K562 (cell line): ENCODE measurements at places on chromosomes 5 and 9. TPM values are rescaled to one million over a fixed set of nuclear protein-coding genes. Genes with fewer than 3 reads are reported as not detected.

DNA sequence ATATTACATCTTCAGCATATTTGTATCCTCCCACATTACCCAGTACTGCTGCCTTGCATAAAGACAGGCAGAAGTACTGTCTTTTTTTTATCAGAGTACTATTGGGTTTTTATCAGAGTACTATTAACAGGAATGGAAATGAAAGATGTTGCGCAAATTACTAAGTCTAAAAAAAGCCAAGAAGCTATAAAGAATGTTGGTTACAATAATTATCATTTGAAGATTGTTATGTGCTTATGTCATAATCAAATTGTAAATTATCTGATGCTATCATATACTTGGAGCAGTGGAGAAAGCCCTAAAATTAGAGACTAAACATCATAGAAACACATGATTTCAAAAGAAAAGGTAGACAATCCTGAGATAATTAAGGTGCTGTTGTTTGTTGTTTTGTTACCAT is 188.8 kb downstream of the CCDC192 start:
- no peak overlapping the region for H3K4me3 ChIP-seq
- no peaks in the 10 kb centered on the region for H3K27me3 ChIP-seq
- no peak overlapping the region for H3K27ac ChIP-seq

Gene OR1N1
- polyA plus RNA-seq = not detected in 2 replicates

DNA sequence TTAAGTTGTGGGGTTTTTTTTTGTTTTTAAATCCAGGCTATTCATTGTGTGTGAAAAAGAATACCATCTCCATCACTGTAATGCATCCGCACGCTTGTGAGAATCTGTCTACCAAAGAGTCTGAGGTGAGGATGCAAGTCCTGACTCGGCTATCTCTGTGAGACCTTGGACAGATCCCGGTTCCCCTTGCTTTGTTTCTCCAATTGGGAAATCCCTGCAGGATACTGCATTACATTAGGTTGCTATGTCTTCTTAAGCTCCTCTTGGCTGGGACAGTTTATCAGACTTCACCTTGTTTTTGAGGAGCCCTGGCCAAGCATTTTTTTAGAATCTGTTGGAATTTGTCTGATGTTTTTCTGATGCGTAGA is 46.8 kb downstream of the GALNT10 start:
- no peaks in the 10 kb centered on the region for H3K36me3 ChIP-seq
- H3K4me1 ChIP-seq = no peaks in the 10 kb centered on the region; the same call in 1 of the 2 replicates
- H3K27me3 ChIP-seq = no peaks in the 10 kb centered on the region
- H3K27ac ChIP-seq = no peak overlapping the region

DNA sequence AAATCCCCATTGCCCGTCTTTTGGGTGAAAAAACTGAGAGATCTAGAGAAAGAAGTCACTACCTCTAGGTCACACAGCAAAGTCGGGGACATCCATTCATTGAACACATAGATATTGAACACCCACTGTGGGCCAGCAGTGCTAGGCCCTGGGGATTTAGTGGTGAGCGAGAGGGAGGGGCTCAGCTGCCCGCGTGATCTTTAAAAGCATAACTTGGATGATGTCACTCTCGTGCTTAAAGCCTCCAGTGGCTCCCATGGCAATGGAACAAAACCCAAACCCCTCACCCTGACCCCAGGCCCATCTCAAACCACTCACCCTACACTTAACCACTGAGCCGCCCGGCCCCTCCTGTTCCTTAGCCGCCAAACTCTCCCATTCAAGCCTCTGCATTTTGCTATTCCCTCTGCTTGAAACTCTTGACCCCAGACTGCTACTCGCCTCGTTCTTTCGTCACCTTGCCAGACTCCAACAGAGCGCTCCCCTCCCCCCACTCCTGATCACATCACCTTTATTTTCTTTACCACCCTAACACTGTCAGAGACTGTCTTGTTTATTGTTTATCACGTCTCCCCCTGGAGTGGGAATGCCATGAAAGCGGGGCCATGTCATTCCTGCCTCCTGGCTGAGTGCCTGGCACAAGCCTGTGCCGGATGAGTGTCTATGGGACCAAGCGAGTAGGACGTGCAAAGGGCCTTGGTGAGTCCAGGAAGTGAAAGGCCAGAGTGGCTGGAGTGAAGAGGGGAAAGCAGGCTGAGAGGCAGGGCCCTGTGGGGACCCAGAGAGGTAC is 710 bp upstream of the PIP5KL1 start:
- DNase-seq = peak; percentile 61
- H3K27me3 ChIP-seq = no peaks in the 10 kb centered on the region
- peaks cover 87% of the 10 kb centered on the region for H3K4me1 ChIP-seq
- peaks cover 23% of the 10 kb centered on the region; the same call in 2 of the 3 replicates for H3K36me3 ChIP-seq
- peak overlapping the region; percentile 55 for H3K4me3 ChIP-seq

- no peak overlapping the region for H3K4me3 ChIP-seq
- H3K4me1 ChIP-seq = no peaks in the 10 kb centered on the region
- peaks cover 29% of the 10 kb centered on the region for H3K27me3 ChIP-seq
- H3K36me3 ChIP-seq = no peaks in the 10 kb centered on the region
These were observed 179.8 kb downstream of the DCP2 start for GRCh38 chr5:113156271-113156877.

Gene IGFBPL1
- polyA plus RNA-seq = not detected in 2 replicates

GRCh38 chr5:59067956-59068656 is 485.2 kb downstream of the RAB3C start:
- no peak overlapping the region for H3K4me3 ChIP-seq
- no peak for DNase-seq
- no peaks in the 10 kb centered on the region for H3K27me3 ChIP-seq
- no peak overlapping the region for H3K27ac ChIP-seq

Gene IFNB1
- polyA plus RNA-seq = not detected in 2 replicates

DNA sequence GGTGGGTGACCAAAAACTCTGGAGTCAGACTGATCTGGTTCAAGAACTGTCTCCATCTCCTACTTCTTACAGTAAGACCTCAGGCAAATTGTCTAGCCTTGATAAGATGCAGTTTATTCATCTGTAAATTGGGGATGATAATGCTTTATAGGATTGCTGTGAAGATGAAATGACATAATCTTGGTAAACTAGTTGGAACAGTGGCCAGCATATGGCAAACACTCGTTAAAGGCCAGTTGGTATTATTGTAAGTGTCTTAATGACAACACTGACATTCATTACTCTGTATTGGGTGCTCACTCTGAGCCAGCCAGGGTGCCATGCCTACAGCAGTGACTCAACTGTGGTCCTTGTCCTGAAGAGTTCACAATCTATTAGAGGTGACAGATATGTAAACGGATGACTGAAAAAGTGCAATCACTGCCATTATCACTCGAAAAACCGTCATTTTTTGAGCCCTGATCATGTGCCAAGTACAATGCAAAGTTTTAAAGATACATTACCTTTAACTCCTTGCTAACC is 84.9 kb upstream of the HSPA9 start:
- no peaks in the 10 kb centered on the region for H3K36me3 ChIP-seq
- H3K4me1 ChIP-seq = no peaks in the 10 kb centered on the region
- H3K27ac ChIP-seq = no peak overlapping the region

- H3K36me3 ChIP-seq = no peaks in the 10 kb centered on the region
- no peak overlapping the region for H3K27ac ChIP-seq
- DNase-seq = no peak
- H3K27me3 ChIP-seq = no peaks in the 10 kb centered on the region
These were observed 99.6 kb upstream of the CAST start for GRCh38 chr5:96562614-96563013.

Gene PITX1
- 58.7 and 64.6 TPM in 2 replicates for polyA plus RNA-seq

GRCh38 chr9:10274988-10275387 is 337.8 kb downstream of the PTPRD start:
- no peaks in the 10 kb centered on the region for H3K36me3 ChIP-seq
- no peak overlapping the region for H3K27ac ChIP-seq
- no peak for DNase-seq
- no peaks in the 10 kb centered on the region for H3K4me1 ChIP-seq

Gene PCDHB3
- not detected in 2 replicates for polyA plus RNA-seq

DNA sequence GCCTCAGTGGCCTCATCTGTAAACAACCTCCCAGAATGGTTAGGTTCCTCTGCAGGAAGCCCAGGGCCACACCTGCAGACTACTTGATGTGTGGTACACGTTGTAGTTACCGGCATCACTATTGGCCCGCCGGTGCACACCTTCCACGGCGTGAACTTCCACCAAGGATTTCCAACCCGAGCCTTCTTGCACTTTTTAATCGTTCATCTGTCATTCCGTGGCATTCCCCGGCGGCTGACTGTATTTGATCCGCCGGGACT is 5.3 kb upstream of the TRIM41 start:
- H3K4me1 ChIP-seq = peaks cover 4% of the 10 kb centered on the region; the same call in 2 of the 3 replicates
- peak overlapping the region; percentile 87 for H3K27ac ChIP-seq
- H3K4me3 ChIP-seq = peak overlapping the region; percentile 51

Gene KCNV2
- polyA plus RNA-seq = not detected in 2 replicates

DNA sequence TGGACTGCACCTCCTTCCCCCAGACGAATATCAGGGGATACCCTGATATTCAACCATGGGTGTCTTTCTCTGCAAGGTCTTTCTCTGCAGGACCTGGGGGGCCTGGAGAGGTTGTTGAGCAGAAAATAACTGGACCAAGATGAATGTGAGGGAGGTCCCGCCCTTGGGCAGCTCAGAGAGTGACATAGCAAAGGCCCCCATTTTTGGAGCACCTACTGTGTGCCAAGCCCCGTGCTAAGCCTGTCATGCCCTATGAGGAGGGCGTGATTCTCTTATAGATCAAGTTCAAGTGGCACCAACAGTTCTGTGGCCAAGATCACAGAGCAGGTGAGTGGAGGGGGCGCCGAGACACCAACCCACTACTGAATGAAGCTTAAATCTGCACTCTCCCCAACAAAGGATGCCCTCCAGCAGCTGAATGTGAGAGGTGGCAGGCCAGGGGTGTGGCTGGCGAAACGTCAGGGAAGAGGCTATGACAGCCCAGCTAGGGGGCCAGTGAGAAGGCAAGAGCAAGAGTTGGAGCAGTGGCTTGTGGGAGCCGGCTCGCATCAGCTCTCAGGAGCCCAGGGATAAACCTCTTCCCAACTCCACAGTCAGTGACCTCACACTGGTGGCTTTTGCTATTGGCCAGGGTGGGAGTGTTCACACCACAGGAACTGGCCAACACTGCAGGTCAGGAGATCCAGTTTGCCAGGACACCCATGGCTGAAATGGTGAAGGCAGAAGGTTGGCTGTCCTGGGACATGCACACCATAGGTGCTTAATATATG is 5.3 kb downstream of the SARDH start:
- H3K27me3 ChIP-seq = peaks cover 18% of the 10 kb centered on the region
- H3K4me1 ChIP-seq = peaks cover 13% of the 10 kb centered on the region
- H3K36me3 ChIP-seq = no peaks in the 10 kb centered on the region
- no peak for DNase-seq

DNA sequence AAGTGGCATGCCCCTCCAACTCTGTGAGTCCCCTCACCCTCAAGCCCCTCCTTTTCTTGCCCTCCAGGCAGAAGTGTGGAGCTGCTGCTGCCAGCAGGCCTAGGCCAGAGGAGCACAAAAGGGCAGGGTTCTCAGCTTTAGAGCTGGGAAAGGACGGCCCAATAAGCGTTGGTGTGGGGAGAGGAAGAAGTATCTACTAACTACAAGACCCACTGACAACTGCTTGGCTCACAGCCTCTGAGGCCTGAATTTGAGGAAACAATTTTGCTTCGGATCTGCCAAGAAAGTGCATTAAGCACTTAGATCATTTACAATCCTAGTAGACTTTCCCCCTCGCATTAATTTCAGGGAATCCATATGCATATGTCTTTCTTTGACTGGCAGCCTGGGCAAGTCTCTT is 179.4 kb downstream of the SNX18 start:
- no peak overlapping the region for H3K27ac ChIP-seq
- peak; percentile 0 for DNase-seq
- no peaks in the 10 kb centered on the region for H3K4me1 ChIP-seq
- no peaks in the 10 kb centered on the region for H3K27me3 ChIP-seq
- no peak overlapping the region for H3K4me3 ChIP-seq

DNA sequence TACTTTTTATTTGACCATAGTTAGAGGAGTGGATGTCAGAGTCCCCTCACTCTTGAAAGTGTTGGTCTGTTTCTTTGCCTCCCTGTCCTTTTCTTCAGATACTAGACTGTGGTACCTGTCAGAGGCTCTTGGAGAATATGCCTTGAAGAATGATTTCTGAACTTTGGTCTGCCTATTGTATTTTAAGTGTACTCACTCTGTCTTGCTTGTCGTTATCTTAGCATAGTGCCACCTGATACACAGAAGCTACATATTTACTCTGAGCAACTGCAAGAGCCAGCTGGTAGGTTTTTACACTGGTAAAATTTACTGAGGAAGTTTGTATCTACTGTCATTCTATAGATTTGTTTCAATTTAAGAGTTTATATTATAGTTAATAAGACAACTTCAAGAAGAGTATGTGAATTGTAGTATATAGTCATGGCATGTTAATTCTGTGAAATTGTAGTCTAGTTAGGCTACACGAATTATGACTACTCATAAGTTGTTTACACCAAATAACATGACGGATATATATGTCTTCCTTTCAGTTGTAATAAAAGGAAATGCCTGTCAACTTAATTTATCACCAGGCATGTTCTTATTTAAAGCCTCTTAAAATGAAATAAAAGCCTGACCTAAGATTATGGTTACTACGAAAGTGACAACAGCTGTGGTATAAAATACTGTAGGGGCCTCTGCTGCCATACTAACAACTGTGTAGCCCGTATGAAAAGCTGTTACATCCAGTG is 201.7 kb downstream of the KDM4C start:
- no peak overlapping the region for H3K27ac ChIP-seq
- DNase-seq = no peak
- no peaks in the 10 kb centered on the region; the same call in 1 of the 3 replicates for H3K4me1 ChIP-seq
- H3K27me3 ChIP-seq = no peaks in the 10 kb centered on the region

- no peak for DNase-seq
- H3K27me3 ChIP-seq = peaks cover 38% of the 10 kb centered on the region
- H3K36me3 ChIP-seq = no peaks in the 10 kb centered on the region
These were observed 13.6 kb upstream of the MAPK9 start for GRCh38 chr5:180305481-180305880.

DNA sequence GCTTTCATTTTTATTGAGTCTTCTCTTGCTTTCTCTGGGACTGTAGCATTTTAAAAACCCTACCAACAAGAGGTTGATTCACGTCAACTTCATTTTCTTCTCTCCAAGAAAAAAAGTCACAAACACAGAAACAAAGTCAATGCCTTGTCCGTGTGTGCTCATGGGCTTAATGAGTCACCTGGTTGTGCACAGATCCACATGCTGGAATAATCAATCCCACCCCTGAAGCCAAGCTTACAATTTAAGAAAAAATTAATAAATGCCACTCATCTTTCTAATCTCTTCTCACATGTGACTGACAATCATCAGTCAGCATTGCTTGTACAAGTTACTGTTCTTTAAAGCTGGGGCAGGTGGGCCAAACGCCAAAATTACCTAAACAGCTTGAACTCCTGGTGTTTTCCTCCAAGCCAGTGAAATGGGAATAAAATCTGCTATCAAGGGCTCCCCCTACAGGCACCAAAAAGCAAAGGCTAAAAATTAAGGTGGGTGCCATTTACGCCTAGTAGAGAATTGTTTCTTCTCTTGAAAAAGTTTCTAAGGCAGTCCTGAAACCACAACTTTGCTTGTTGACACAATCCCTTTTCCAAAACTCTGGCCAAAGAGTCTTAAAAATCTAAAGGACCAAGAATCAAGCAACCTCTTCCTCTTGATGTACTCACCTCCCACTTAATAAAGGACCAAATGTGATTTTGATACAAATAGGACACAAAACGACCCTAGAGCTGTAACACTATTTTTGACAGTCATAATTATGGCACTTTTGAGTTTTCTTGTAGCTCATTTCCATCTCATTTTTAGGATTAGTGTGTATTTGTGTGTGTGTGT is 21.3 kb downstream of the TRMO start:
- DNase-seq = peak; percentile 61
- H3K4me3 ChIP-seq = no peak overlapping the region
- no peak overlapping the region for H3K27ac ChIP-seq
- H3K36me3 ChIP-seq = peaks cover 10% of the 10 kb centered on the region; the same call in 1 of the 3 replicates
